ENCODE measurements at places on chromosomes 16 and 17.

DNA sequence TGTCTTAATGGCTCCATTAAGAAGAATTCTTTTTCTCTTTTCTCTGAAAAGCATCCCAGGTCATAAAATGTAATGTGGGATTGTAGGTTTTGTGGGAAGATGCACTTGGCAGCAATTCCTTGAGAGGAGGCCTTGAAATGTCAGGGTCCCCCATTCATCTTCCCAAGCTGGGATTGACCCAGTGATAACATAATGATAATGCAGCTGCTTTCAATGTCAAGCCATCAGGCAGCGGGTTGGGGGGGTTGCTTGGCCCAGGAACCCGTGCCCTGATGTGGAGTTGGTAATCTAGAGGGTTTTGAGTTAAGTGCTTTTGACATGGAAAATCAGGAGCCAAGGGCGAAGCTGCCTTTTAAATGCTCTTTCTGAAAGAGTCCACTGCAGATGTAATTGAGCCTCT is 484.0 kb downstream of the WWOX start:
- DNase-seq: no peak

DNA sequence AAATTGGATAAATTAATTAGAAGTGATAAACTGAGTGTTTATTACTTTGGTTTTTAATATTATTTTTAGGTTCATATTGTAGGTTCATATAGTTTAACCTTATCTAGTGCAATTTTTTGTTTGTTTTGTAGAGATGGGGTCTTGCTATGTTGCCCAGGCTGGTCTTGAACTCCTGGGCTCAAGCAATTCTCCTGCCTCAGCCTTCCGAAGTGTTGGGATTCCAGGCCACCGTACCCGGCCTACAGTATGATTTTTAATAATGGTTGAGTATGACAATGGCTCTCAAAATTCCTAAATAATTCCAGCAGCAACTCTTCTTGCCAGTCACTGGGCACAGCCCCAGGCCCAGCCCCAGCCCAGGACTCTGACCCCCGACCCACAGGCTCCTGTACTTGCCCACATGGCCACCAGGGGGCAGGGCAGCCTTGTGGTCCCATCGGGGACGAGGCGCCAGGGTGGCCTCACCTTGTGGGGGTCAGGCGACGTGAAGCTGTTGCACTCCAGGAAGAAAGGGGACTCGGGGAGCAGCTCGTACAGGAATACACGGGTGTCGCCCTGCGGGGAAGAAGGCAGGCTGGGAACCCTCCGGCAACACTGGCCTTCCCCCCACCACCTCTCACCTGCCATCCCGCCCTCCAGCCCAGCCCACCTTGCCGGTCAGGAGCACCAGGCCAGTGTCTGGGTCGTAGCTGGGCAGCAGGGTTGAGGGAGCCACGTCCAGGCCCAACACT is 7.9 kb upstream of the PAM16 start:
- DNase-seq: peak; percentile 64

DNA sequence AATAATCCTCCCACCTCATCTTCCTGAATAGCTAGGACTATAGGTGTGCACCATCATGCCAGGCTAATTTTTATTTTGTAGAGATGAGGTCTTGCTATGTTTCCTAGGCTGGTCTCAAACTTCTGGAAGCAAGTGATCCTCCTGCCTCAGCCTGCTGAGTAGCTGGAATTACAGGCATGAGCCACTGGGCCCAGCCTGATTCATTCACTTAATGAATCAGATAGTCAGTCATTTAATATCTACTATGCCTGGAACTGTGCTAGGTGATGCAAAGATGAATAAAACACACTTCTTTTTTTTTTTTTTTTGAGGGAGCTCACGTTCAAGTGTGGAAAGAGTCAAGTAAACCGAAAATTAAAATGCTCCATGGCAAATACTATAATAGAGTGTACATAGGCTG is 39.4 kb downstream of the EFCAB13 start:
- DNase-seq: no peak

- DNase-seq: no peak
Measured at GRCh38 chr17:28985950-28986713, 19.7 kb downstream of the SEZ6 start.

- DNase-seq: no peak
Measured at GRCh38 chr16:77299395-77299794, 100.2 kb downstream of the SYCE1L start.

- no peak for DNase-seq
Measured at GRCh38 chr16:4792951-4793513, 2.1 kb upstream of the SMIM22 start.

GRCh38 chr17:59369031-59369975 is 37.8 kb downstream of the YPEL2 start:
- DNase-seq: no peak

- DNase-seq: no peak
Measured at GRCh38 chr16:51048544-51048943, 102.5 kb downstream of the SALL1 start.

DNA sequence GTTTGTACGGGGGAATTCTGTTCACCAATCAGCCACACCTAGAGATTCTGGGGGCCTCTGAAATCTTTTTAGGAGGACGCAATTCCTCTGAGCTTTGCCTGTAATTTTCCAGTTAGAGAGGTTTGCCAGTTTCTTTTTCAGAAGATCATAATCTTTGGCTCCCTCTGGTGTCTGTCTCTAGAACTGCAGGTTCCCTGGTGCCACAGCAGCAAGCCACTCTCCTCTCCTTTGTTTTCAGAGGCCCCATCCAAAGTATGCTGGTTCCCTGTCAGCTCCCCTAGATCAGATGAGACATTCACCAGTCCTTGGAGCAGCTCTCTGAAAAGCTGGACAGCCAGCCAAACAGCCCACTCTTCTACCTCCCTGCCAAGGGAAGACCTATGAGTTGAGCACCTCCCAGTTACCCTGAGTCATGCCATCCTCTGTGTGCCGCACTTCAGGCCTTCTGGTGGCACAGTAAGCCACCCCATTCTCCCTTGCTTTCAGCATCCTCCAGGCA is 36.1 kb downstream of the RNF112 start:
- DNase-seq: peak; percentile 81

GRCh38 chr16:66205287-66206231 is 160.9 kb upstream of the CDH5 start:
- no peak for DNase-seq

GRCh38 chr17:50127697-50128361 is 2.1 kb downstream of the SAMD14 start:
- no peak for DNase-seq

DNA sequence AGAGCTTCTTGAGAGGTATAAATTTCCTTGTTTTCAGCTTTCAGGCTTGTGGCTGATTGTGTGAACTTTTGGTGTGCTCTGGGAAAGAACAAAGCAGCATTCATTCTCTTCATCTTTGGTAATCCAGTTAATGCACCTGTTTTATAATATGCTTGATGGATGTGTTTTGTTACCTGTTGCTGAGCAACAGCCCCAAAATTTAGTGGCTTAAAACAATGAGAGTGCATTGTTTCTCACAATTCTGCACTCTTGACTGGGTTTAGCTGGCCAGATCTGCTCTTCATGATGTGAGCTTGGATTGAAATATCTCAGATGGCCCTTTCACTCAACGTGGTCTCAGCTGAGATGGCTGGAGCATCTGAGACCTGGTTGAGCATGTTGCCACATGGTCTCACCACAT is 58.7 kb upstream of the NOL11 start:
- no peak for DNase-seq
